ENCODE measurements at places on chromosomes 1 and 21.

DNA sequence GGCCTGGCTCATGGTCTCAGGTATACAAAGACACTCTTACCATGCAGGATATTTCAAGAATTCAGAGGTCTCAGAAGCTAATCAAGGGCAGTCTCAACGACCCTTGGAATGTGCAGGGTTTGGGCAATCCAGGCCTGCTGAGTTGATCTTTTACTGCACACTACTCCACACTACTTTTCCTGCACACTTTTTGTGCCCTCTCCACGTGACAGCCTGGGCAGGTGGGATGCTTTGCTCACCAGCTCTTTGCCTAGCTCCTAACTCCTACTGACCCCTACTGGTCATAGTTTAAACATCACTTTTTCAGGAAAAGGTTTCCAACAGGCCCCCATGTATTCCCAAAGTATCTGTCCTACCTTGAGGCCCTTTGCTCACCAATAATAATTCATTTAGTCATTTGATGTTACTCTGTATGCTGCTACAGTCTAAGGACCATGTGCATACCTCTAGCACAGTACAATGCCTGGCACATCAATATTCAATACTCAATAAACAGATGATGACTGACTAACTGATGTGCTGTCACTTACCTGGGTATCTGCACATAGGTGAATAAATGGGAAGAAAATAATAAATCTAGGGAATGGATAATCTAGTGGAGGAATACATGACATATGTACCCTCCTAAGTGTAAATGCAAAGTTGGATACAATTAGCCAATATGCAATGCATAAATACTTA is 9.6 kb downstream of the DUSP23 start:
- DNase-seq: peak; percentile 43

DNA sequence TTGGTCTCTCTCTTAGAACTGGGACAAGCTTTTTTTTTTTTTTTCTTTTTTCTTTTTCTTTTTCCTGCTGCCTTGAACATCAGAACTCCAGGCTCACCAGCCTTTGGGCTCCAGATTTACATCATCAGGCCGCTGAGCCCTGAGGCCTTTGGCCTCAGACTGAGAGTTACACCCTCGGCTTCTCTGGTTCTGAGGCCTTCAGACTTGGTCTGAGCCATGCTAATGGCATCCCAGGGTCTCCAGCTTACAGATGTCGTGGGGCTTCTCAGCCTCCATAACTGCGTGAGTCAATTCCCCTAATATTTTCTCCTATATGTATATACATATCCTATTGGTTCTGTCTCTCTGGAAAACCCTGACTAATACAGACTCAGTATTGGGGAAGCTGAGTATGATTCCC is 36.5 kb upstream of the RC3H1 start:
- DNase-seq: no peak

- no peak for DNase-seq
These were observed 434.6 kb upstream of the CHRM3 start for GRCh38 chr1:238951809-238952208.

DNA sequence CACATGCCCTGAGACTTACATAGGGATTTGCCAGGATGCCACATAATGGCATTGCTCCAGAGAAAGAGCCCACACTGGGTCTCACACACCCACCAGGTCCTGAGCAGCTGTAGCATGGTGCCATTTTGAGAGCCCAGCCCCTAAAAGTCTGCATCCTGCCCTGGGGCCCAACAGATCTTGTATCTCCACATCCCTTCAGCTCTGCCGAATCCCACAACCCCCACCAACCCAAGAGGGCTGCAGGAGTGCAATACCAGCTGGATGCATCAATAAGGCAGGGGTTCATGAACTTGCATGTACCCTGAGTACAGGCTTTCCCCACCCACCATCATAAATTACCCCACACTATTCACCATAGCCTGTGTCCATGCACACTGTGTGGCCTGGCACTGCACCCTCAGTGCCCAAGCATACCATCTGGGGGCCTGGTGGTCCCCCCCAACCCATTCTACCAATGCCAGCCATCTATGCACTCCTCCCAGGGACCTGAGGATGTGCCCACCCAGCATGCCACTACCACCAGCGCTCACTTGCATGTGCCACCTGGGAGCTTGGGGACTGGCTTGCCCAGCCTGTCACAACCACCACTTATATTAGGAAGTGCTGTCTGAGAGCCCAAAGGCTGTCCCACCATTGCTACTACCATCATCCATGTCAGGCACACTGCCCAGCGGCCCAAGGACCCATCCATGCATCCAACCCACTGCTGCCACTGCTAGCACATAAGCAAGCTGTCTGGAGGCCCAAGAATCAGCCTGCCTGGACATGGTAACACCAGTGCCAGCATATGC is 4.1 kb upstream of the KRTAP12-2 start:
- DNase-seq: no peak

DNA sequence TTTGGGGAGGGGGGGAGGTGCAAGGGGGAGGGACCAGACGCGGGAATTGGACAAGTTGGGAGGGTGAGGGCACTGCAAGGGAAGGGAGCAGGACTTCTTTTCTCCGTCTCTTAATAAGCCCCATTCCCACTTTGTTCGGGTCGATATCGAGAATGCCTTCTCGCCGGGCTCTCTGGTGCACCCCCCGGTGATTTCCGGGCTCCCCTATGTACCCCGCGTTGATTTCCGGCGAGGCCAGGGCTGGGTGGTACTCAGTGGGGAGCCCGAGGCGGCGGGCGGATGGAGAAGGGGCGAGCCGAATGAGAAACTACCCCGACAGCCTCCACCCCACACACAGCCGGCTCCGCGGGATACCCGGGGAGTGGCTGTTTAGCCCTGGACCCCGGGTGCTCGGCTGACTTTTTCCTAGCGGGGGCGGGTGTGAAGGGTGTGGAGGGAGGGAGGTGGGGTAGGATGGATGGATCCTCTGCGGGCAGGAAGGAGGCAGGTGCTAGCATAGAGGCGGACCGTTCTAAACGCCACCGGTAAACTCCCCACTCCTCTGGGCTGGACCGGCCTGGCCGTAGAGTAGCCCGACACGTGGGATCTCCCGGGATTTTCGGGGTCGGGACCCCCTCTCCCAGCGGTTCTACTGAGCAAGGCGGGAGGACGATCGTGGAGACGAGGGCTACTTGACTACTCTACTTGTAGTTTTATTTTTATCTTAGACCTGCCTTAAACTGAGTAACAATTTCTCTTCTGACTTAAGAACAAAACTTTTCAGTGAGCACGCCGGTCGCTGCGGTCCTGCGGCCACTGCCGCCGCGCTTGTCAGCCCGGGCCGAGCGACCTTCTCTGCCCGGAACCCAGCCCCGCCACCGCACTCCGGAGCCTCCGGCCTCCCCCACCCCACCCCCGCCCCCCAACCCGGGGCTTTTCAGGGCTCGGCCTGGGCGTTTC is 1.0 kb downstream of the RNF220 start:
- no peak for DNase-seq

DNA sequence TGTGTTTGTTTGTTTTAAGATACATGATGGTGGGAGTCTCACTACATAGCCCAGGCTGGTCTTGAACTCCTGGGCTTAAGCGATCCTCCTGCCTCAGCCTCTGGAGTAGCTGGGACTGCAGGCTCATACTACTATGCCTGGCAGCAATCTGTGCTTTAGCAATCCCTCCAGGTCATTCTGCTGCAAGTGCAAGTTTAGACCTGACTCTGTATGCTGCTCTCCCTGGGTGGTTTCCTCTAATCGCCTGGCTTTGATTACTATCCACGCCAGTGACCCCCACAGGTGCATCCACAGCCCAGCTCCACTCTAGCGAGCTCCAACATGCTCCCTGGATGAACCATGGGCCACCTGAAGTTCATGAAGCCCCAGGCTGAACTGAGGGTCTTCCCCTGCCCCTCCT is 15.5 kb upstream of the PABPC4 start:
- no peak for DNase-seq

DNA sequence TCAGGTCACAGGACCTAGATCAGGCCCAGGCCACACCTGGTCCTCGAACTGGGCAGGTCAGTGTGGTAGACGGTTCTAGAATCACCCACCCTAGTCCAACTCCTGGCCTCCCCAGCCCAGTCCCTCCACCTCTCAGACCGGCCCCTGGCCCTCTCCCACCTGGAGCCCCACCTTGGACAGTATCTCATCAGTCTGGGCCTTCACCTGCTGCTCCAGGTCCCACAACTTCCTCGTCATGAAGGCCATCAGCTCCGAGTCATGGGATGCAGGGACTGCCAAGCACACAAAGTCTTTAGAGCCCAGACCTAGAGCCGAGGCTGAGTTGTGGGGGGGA is 8.7 kb downstream of the UBXN11 start:
- DNase-seq: no peak

DNA sequence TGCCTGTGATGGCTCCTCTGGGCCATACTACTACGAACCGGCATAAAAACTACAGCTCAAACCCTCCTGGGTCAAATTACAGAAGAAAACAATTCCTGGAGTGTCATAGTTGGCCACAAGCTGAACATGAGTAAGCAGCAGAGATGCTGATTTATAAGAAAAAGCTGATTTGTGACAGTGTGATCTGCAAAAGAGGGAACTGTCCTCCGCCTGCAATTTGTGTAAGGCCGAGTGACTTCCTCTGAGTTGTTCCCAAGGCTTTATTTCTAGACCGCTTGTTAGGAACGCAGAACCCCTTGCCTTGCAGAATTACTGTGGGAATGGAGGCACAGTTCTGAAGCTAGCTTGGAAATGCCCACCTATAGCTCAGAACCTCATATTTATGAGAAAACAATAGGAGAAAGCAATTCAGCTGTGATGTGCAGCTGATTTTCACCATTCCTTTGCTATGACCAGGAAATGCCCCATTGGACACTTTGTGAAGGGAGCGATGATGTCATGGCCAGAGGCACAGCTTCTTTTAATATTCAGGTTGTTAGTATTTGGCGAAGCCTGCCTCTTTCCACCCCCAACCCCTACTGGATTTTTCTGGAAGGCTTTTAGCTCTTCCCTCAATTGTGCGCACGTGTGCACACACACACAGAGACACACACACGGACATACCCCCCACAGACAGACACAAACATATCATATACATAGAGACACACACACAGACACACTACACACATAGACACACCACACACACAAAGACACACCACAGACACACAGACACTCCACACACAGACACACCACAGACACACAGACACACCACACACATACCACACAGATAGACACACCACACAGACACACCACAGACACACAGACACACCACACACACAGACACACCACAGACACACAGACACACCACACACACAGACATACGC is 47.6 kb downstream of the IER5 start:
- peak; percentile 89 for DNase-seq

Data from AG08395 (cell line).